ENCODE measurements at places on chromosomes 7 and 10.

DNA sequence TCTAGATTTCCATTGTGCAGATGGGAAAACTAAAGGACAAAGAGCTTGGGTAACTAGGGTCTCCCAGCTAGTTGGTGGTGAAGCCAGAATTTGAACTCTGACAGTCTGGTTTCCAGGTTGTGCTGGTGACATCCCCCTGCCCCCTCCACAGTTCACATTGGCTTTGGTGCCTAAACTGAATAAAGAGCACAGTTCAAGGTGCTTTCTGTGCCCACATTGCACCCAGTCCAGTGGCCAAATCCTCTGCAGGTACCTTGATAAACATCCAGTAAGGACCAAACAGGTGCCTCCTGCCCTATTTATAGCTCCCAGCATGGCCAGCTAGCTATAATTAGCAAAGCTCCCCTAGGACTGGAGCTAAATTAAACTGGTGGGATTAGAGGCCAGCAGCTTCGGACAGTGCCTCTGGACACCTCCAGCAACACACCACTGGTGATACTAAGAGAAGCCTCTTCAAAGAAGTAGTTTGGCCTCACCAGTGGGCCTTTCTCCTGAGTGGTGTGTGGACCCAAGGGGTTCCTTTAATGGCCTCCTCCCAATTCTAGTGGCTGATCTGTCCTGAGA lies 59.9 kb downstream of the KCNMA1 start:
- DNase-seq = no peak

DNA sequence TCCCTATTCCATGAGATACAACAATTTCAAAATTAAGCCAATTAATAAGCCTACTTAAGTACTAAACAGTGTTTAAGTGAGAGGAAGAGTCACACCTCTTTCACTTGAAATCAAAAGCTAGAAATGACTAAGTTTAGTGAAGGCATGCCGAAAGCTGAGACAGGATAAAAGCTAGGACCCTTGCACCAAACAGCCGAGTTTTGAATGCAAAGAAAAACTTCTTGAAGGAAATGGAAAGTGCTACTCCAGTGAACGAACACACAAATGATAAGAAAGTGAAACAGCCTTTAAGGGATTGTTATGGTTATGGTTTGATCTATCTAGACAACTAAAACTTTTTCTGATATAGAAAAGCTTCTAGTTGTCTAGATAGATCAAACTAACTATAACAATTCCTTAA lies 135.4 kb upstream of the KMT2E start:
- DNase-seq = no peak

DNA sequence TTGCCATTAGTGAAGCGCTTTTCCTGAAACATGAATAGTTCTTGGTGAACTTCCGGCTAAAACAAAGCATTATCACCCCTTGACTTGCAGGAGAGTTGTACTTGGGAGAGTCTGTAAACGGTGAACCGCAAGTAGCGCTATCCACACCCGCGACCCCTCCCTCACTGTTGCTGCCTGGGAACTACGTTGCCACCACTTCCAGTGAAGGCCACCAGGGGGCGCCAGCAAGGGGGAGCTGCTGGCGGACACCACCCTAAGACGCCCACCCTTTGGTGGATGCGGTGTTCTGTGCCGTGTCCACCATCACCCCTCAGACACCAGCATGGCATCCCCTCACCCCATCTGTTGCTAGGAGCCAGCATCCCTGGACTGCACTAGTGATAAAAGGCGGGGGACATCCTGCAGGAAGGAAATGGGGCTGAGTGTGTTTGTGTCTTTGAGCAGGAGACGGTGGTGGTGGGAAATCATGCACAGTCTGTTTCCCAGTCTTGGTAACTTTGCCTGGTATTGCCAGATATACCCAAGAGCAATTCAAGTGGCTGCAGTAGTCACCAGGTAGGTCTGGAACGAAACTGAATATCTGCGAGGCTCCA lies 298.2 kb downstream of the FRMD4A start:
- no peak for DNase-seq

DNA sequence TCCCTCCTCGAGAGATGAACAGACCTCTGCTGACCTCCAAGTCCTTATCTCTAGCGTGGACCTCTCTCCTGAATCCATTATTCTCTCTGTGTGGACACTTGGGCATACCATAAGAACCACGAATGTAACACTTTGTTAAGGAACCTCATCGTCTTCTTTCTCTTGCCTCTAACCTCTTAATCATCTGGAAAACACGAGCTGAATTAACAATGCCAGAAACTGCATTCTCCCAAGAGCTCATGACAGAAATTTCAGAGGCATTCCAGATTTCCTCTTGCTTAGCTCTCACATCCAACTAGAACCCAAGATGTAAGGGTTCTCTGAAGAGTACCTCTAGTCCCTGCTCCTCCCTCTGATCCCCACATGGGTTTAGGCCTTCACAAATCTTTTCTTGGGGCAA lies 101.5 kb downstream of the TRIL start:
- DNase-seq = no peak

DNA sequence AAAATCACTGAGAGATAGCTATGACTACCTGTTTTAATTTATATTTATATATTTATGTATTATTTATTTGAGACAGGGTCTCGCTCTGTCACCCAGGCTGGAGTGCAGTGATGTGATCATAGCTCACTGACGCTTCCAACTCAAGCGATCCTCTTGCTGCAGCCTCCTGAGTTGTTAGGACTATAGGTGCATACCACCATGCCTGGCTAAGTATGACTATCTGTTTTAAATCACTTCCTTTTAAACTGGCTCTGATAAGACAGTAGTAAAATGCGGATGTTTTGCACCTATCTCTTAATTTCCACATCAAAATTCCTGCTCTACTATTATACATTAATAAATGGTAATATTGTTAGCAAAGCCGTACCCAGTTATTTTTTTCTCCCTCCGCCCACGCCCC lies 41.8 kb downstream of the DNMBP start:
- no peak for DNase-seq

- no peak for DNase-seq
Measured at GRCh38 chr10:94282369-94282768, 80.4 kb downstream of the NOC3L start.

DNA sequence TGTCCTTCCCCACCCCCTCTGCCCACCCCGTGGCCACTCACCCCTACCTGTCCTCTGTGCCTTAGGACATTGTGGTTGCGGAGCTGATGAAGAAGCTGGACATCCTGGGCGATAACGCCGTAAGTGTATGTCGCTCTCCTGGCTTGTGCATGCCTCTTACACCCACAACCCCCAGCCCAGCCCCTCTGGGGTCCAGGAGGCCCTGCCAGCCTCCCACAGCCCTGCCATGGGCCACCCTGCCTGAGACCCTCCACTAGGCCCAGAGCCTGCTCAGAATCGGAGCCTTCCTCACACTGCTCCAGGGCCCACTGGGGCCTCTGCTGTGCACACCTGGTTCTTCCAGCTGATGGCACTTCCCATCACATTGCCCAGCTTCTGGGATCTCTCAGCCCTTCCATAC lies 36.8 kb upstream of the DPYSL4 start:
- no peak for DNase-seq

DNA sequence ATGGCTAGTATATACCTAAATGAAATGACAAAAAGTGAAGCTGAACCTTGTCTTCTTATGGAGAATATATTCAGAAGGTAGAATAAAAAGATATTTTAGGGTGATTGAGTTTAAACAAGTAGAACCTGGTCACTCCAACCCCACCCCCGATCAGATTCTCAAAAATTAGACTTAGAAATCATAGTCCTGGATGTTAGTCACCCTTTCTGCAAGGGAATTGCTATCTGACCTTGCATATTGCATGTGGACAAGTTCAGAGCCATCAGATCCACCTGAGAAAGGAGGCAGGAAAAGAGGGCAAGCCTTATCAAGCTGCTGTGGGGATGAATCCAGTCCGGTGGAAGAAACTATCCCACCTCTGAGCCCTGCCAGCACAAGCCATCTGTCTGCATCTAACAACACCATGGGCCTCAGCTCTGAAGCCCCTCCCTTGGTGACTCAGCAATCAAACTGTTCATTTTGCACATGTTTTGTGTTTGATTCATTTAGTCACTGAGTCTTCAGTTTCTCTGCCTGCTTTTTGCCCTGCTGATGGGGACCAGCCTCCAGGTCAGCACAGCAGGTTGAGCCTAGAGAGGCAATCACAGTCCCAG lies 727.3 kb downstream of the AUTS2 start:
- no peak for DNase-seq

DNA sequence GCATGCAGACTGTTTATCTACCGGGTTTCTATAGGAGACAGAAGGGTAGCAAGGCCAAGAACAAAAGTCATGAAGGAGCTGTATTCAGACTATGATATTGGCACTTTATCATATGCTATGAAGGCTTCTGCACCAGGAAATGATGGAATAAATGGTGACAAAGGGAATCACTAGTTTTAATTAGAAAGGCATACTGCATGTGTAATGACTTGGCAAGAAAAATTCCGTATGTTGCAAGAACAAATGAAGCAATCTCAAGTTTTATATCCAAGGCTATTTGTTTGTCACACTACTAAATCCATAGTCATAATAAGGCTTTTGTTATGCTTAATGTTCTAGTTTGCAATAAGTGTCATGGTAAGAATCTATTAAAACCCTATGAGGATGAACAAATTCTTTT lies 230.9 kb downstream of the ZEB1 start:
- DNase-seq = no peak

- DNase-seq = peak; percentile 97
Measured at GRCh38 chr7:45347804-45348203, 190.2 kb downstream of the RAMP3 start.

DNA sequence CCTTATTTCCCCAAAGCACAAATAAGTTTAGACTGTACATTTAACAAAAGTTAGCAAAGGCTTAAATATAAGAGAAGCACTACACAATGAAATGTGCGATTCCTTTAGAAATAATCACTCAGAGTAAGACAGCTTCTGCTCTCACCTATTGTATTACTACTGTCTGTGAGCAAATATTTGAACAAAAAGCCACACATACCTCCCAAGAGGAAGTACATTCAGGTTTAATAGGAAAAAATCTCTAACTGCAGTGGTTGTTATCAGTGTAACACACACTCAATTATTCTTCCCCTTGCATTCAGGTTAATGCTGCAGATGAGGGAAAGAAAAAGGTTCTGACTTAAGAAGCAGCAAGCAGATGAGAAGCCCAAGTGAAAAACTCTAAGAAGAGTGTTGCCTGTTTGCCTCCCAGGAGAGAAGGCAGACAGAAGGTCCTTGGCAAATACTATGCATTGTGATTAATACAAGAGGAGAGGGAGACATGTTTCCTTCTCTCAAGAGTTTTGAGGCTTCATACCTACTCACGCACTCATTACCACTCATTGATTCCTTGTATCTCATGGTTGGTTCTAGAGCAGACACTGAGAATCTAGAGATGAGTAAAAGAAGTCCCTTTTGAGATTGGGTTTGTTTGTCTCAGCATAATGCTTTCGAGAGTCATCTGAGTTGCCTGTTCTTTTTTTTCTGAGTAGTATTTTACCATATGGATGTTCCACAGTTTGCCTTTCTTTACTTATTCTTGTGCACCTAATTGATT lies 13.6 kb downstream of the GIMAP4 start:
- no peak for DNase-seq
